ENCODE measurements at places on chromosomes 5 and 9.

GRCh38 chr5:62773460-62773859, 194.8 kb downstream of the LRRC70 start:
- no peak for DNase-seq

DNA sequence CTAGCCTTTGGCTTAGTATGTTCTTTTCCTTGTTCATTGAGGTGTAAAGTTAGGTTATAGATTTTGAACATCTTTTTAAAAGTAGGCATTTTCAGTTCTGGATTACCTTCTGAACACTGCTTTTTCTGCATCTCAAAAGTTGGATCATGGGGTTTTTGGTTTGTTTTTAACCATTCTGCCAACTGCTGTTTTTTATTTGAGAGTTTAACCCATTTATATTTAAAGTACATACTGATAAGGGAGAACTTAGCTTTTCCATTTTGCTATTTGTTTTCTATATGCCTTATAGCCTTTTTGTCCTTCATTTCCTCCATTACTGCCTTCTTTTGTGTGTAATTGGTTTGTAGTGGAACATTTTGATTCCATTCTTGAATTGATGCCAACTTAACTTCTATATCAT, 30.5 kb upstream of the ZNF169 start:
- no peak for DNase-seq

- DNase-seq, result no peak
Observed at GRCh38 chr9:126155756-126156664, 170.6 kb upstream of the MVB12B start.

DNA sequence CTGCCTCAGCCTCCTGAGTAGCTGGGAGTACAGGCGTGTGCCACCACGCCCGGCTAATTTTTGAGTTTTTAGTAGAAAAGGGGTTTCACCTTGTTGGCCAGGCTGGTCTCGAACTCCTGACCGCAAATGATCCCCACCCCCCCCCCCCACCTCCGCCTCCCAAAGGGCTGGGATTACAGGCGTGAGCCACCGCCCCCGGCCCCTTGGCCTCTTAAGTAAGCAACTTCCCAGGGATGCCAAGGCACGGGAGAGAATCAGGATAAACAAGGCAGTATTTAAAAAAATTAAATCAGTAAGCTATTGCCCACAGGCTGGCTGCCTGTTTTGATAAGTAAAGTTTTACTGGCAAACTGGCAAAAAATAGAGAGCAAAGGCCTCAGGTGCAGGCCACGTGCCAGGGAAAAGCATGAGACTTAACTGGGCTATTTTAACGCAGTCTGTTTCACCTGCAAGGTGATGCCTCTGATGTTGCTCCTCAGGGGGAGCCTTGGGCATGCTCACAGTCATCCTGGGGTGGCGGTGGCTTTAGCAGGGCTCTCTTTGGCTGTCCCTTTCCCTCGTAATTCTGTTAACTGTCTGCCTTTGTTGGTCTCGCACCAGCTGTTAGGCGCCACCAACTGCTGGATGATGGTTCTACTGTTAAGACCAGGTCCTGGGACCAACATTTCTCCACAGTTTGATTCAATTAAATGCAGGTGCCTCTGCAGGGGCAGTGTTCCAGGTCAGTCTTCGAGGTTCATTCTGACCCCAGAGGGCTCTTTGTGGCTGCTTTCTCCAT, 19.4 kb upstream of the RNF130 start:
- DNase-seq, result no peak

DNA sequence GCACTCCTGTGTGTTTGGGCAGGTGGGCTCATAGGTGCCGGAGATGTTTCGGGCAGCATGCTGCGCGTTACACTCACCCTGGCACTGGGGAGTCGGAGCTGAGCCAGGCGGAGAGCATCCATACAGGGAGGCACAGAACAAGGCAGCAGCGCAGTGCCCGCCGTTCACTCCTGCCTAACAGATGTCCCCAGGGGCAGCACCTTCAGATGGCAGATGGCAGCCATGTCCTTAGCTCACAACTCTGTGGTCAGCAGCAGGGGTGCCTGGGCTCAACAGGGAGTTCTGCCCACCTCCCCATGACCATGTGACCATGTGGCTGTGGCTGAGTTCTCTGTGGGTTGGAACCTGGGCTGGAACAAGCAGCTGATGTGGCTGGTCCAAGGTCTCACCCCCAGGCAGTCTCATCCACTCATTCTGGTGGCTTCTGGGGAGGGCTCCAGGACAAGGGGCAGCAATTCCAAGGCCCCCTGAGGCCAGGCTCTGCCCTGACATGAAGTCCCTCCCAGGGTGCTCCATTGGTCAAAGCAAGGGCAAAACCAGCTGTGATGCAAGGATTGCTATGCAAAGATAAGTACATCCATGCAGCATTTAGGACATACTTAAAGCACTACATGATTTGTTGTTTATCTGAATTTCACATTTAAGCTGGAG, 64.2 kb downstream of the MRPL36 start:
- no peak for DNase-seq

GRCh38 chr9:18666348-18666747, 192.4 kb downstream of the ADAMTSL1 start:
- no peak for DNase-seq

DNA sequence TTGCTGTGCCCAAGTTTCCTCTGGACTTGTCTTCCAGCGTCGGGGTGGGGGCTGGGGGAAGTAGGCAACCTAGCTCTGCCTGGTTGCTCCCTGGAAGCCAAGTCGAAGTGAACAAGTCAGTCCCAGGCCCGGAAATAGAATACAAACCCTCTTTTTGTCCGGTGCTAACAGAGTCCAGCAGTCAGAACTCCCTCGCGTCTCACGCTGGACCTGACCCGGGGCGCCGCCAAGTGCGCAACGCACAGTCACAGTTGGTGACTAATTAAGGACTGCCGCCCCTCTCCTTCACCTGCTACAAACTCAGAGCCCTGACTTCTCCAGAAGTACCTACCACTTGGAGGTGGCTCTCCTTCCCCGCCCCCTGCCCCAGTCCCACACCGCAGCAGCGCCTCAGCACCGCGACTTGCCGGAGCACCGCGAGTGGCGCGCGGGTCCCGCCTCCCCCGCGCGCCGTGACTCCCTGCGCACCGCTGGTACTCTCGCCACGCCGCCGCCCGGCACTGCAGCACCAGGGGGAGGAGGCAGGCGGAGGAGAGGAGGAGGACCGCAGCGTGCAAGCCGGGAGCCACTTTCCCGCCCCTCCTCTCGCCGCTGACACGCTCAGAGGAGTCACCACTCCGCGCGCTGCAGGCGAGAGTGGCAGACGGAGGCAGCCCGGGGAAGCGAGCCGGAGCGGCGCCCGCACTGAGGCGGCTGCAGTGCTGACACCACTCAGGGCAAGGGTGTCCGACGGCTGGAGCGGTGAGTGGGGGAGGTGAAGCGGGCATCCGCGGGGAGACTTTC, at the start of gene SV2C:
SV2C (plus strand) TSS at position 612 of the 783 bp plus-strand sequence. CDS start 48,368 bp downstream, outside the sequence.
- DNase-seq, result no peak

DNA sequence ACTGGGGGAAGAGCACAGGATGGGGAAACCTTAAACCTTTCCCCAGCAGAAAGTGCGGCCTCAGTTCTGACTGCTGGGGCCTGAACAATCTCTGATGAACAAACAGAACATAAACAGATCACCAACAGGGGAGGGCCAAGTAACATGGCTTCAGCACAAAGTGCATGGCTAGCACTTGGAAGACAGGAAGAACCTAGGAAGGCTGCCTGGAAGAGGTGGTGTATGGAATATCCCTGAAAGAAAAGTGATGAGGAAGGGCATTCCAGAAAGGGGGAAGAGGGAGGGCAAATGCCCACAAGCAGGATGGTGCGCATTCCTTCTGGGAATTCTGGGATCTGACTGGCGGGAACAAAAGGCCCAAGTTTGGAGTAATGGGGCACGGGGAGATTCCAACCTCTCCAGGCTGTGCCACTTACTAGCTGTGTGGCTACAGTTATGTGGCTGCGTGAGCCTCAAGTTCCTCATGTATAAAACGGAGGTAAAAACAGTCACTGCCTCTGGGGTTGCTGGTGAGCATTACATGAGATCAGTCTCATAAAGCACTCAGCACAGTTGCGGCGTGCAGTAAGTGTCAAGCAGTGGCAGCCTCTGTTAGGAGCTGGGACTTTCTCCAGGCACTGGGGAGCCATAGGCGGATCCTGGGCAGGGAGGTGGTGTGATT, 1.6 kb downstream of the PDGFRB start:
- DNase-seq, result no peak

Measured in cortex of kidney (tissue), 1 donor.